Progenitor cell of endocrine pancreas (in vitro differentiated cells): ENCODE measurements at places on chromosomes 12 and 14. TPM values are rescaled to one million over a fixed set of nuclear protein-coding genes. Genes with fewer than 3 reads are reported as not detected.

GRCh38 chr12:89504560-89505346, 19.8 kb downstream of the GALNT4 start:
- DNase-seq: no peak
- no peak overlapping the region for H3K4me3 ChIP-seq
- no peaks in the 10 kb centered on the region for H3K27me3 ChIP-seq
- peaks cover 32% of the 10 kb centered on the region for H3K36me3 ChIP-seq
- peak overlapping the region; percentile 15 for H3K27ac ChIP-seq
- H3K4me1 ChIP-seq: peaks cover 28% of the 10 kb centered on the region

GRCh38 chr12:42192686-42193085, 45.4 kb downstream of the YAF2 start:
- no peak overlapping the region for H3K4me3 ChIP-seq
- DNase-seq: no peak
- H3K4me1 ChIP-seq: peaks cover 3% of the 10 kb centered on the region
- no peaks in the 10 kb centered on the region for H3K27me3 ChIP-seq
- peaks cover 7% of the 10 kb centered on the region for H3K36me3 ChIP-seq

The OASL gene
- total RNA-seq: not detected in 2 replicates

DNA sequence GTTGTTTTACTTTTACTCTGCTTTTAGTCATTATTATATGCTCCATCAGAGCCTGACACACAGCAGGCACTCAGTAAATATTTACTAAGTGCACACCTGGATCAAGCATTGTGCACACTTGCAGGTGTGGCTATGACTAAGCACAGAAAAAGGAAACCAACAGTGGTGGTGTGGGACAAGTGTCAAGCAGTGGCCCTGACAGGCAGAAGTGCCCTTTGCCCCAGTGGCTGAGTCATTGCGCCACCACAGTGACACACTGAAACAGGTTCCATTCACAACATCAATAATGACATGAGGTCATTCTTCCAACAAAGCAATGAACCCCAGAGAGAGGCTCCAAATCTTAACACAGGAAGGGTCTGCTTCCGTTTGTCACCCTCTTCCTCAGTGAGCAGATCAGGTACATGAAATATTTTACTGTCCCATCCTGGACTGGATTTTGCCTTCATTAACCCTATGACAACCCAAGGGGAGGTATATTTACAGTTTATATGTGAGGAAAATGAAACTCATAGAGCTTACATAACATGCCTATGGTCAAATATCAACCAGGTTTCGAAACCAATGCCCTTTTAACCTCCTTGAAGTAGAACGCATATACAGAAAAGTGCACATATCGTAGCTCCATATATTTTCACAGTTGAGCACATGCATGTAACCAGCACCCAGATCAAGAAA, 82.6 kb upstream of the GTF2A1 start:
- H3K4me1 ChIP-seq: peaks cover 33% of the 10 kb centered on the region
- H3K27me3 ChIP-seq: no peaks in the 10 kb centered on the region
- peak; percentile 66 for DNase-seq
- peak overlapping the region; percentile 97 for H3K27ac ChIP-seq

DNA sequence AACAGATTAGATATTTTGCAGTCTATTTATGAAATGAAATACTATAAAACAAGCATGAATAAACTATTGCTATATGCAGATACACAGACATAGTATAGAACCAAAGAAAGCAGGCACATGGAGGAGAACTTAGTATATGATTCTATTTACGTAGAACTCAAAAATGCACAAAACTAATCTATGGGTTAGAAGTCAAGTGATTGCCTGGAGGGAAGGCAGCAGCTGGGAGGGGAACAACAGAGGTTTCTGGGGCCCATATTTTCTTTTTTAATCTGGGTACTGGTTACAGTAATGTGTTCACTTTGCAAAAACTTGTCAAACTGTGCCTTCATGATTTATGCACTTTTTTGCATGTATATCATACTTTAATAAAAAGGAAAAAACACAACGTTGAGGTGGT, 202.0 kb downstream of the BCAT1 start:
- peaks cover 30% of the 10 kb centered on the region for H3K4me1 ChIP-seq
- no peak overlapping the region for H3K27ac ChIP-seq
- H3K36me3 ChIP-seq: no peaks in the 10 kb centered on the region
- no peak overlapping the region for H3K4me3 ChIP-seq

GRCh38 chr14:31622060-31622459, 60.9 kb downstream of the NUBPL start:
- H3K4me1 ChIP-seq: peaks cover 8% of the 10 kb centered on the region
- no peaks in the 10 kb centered on the region for H3K27me3 ChIP-seq
- H3K4me3 ChIP-seq: no peak overlapping the region
- H3K36me3 ChIP-seq: peaks cover 32% of the 10 kb centered on the region
- no peak overlapping the region for H3K27ac ChIP-seq

GRCh38 chr14:101851736-101852405, 90.4 kb downstream of the PPP2R5C start:
- H3K27ac ChIP-seq: no peak overlapping the region
- peaks cover 7% of the 10 kb centered on the region for H3K4me1 ChIP-seq
- H3K36me3 ChIP-seq: peaks cover 5% of the 10 kb centered on the region
- DNase-seq: no peak
- no peaks in the 10 kb centered on the region for H3K27me3 ChIP-seq

The FAM234B gene
- 18.7 and 19.7 TPM in 2 replicates for total RNA-seq

The OR4K1 gene
- total RNA-seq: not detected in 2 replicates

- H3K27me3 ChIP-seq: peaks cover 2% of the 10 kb centered on the region
- H3K27ac ChIP-seq: no peak overlapping the region
- DNase-seq: no peak
- H3K4me3 ChIP-seq: no peak overlapping the region
- H3K4me1 ChIP-seq: peaks cover 15% of the 10 kb centered on the region
These were observed 4.4 kb upstream of the GPD1 start for GRCh38 chr12:50099302-50100008.

DNA sequence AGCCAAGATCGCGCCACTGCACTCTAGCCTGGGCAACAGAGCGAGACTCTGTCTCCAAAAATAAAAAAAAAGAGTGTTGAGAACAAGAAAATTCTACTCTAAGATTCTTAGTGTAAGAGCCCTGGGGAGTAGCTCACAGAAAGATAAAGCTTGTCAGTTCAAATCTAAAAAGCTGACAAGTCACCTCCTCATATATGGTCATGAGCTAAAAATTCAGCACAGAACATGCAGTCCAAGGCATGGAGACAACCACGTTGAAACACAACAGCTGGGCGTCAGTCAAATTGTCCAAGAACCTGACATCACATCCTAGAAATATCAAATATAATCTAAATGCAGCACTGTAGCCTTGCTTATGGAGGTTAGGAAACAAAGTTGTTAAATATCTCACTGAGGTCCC, 47.8 kb downstream of the CLIP1 start:
- no peak overlapping the region for H3K27ac ChIP-seq
- H3K4me1 ChIP-seq: no peaks in the 10 kb centered on the region
- no peaks in the 10 kb centered on the region for H3K27me3 ChIP-seq
- H3K4me3 ChIP-seq: no peak overlapping the region
- H3K36me3 ChIP-seq: peaks cover 18% of the 10 kb centered on the region

GRCh38 chr14:38420048-38420447, 164.2 kb upstream of the CLEC14A start:
- peaks cover 1% of the 10 kb centered on the region for H3K36me3 ChIP-seq
- H3K4me1 ChIP-seq: peaks cover 9% of the 10 kb centered on the region
- no peak for DNase-seq
- no peaks in the 10 kb centered on the region for H3K27me3 ChIP-seq

GRCh38 chr12:93593843-93594242, 21.4 kb downstream of the SOCS2 start:
- H3K27ac ChIP-seq: no peak overlapping the region
- H3K4me3 ChIP-seq: no peak overlapping the region
- H3K27me3 ChIP-seq: peaks cover 49% of the 10 kb centered on the region
- H3K36me3 ChIP-seq: no peaks in the 10 kb centered on the region
- peaks cover 4% of the 10 kb centered on the region for H3K4me1 ChIP-seq

- no peak for DNase-seq
- no peak overlapping the region for H3K27ac ChIP-seq
- no peaks in the 10 kb centered on the region for H3K36me3 ChIP-seq
These were observed 401.0 kb downstream of the BTG1 start for GRCh38 chr12:91744597-91744996.

- H3K27ac ChIP-seq: no peak overlapping the region
- no peaks in the 10 kb centered on the region for H3K36me3 ChIP-seq
- peaks cover 13% of the 10 kb centered on the region for H3K4me1 ChIP-seq
- H3K4me3 ChIP-seq: no peak overlapping the region
- no peak for DNase-seq
These were observed 452.4 kb downstream of the RAD51B start for GRCh38 chr14:68271913-68272391.

DNA sequence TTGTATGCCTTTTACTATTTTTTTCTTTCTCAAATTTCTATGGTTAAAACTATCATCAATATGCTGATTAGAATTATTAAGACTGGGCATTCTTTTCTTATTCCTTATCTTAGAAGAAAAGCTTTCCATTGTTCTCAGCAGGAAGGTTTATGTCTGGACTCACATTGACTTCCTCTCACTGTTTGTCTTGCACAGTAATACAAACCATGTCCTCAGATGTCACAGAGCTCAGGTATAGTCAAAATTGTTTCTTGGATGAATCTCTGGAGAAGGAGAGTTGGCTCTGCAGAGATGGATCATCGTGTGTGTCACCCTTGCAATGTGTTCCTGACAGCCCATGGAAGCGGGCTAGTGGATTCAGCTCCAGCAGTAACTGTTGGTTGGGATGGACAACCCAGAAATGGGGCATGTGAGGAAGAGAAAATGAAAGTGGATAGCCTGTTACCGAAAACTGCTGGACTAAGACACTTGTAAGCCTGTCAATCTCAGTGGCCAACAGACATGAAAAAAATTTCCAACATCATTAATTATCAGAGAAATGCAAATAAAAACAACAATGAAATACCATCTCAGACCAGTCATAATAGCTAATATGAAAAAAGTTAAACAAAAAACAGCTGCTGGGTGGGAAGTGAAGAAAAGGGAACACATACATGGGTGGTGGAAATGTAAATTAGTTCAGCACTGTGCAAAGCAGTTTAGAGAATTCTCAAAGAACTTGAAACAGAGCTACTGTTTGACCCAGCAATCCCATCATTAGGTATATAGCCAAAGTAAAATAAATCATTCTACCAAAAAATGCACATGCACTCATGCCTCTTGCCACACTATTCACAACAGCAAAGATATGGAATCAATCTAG, 967.8 kb downstream of the TMEM121 start:
- no peak for DNase-seq
- no peaks in the 10 kb centered on the region for H3K27me3 ChIP-seq

DNA sequence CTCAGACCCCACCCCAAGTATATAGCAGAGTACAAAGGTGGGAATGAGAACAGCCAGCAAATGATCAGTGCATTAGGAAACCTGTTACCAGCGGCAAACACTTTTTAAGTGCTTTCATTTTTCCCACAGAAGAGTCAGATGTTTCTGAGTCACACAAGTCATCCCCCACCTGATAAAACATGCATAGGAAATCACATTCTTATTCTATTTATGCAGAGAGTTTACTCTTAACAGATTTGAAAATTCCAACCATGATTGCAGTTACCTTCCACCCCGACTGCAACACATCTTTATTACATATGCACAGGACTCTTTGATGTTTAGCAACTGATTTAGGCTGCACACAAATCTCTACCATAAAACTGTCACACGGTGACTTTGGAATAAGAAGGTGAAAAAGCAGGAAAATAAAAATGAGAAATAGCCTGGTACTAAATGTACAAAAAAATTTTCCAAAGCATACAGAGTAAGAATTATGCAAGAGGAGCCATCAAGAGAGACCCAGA, 236.4 kb downstream of the PAWR start:
- no peaks in the 10 kb centered on the region for H3K36me3 ChIP-seq
- H3K4me1 ChIP-seq: peaks cover 6% of the 10 kb centered on the region
- no peak for DNase-seq
- H3K4me3 ChIP-seq: no peak overlapping the region
- no peak overlapping the region for H3K27ac ChIP-seq

GRCh38 chr14:95314609-95315008, 5.1 kb downstream of the CLMN start:
- peaks cover 2% of the 10 kb centered on the region for H3K36me3 ChIP-seq
- peaks cover 31% of the 10 kb centered on the region for H3K27me3 ChIP-seq
- H3K4me3 ChIP-seq: no peak overlapping the region

- no peaks in the 10 kb centered on the region for H3K36me3 ChIP-seq
- peak overlapping the region; percentile 4 for H3K27ac ChIP-seq
- peaks cover 15% of the 10 kb centered on the region for H3K4me1 ChIP-seq
- peak overlapping the region; percentile 80 for H3K4me3 ChIP-seq
- peak; percentile 78 for DNase-seq
- peaks cover 94% of the 10 kb centered on the region for H3K27me3 ChIP-seq
These were observed 2.7 kb downstream of the PTHLH start for GRCh38 chr12:27969624-27970400.

The TFCP2 gene
- total RNA-seq: 40.0 and 44.2 TPM in 2 replicates

DNA sequence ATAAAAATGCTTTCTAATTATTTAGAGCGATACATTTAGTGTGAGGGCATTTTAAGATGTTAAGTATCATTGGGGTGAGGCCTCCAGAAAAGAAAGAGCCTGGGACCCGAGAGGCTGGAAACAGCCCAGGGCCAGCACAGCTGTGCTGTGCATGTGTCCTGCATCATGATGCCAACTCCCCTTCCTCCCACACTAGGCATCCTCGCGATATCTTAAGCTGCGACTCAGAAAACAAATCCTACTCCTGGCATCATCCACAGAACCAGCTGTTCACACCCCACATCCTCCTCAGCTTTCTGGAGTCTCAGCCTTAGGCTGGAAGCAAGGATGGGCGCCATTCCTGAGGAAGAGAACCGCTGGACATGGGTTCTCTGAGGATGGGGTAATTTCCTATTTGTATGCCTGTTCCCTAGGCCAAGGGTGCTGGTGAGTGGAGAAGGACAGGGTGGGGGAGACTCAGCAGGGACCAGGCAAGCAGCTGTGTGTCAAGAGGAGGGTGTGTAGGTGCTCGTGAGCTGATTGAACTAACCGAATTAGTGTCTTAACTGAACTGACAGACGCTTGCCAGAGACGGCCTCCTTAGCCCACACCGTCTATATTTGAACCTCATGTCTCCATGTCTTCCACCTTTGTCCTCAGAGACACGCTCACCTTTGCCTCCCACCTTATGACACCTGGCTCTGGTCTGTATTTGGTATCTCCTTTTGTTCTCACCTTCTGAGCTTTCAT, 15.6 kb upstream of the MCRS1 start:
- DNase-seq: no peak
- peaks cover 28% of the 10 kb centered on the region for H3K4me1 ChIP-seq
- H3K27me3 ChIP-seq: no peaks in the 10 kb centered on the region

DNA sequence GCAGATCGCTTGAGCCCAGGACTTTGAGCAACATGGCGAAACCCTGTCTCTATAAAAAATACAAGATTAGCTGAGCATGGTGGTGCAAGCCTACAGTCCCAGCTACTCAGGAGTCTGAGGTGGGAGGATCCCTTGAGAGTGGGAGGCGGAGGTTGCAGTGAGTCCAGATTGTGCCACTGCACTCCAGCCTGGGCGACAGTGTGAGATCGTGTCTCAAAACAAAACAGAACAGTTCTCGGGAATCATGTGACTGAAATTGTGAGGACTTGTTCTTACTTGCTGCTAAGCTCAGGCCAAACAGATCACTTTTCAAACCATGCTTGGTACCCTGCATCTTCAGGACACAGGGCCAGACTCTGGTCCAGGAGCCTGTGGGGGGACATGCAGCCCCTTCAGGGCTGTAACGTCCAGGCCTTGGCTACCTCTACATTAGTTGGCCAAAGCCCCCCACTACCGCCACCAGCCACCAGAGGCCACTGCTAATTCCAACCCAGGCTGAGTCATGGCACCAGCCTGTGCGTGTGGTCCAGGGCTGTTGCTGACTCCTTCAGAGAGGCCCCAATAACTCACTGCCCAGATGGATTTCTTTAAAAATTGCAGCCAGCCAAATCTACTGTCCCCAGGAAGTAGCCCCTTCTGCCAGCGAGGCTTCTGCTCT, 33.4 kb upstream of the SYNDIG1L start:
- H3K4me1 ChIP-seq: no peaks in the 10 kb centered on the region
- DNase-seq: peak; percentile 16
- H3K4me3 ChIP-seq: no peak overlapping the region
- H3K27me3 ChIP-seq: peaks cover 7% of the 10 kb centered on the region

The RERGL gene
- not detected in 2 replicates for total RNA-seq
